ENCODE measurements at places on chromosomes 1 and 21.

DNA sequence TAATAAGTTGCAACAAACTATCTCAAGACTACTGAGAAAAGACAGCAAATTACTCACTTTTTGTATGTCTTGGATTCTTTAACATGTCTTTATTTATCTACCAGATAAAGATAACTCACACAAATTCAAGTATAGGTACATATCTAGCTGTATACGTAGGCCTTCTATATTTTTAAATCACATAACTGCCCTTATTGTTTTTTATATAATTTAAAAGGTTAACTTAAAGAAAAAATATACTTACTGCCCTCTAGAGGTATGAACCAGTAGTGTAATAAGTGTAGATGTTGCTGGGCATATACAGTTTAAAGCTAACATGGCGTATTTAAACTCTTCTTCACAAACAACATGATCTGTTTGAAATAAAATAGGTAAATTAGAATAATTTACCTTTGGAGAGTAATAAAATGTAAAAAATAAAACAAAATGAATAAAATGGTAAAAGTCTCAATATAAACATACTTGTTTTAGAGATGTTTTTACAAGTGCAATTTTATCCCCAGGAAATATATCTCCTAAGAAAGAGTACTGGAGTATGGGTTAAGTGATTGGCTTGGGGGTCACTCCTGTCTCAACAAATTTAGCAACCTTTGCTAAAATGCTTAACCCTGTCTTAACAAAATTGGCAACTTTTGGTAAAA is 235.2 kb downstream of the KCNT2 start:
- DNase-seq: no peak

- no peak for DNase-seq
Observed at GRCh38 chr1:10628685-10629084, 153.9 kb downstream of the PEX14 start.

DNA sequence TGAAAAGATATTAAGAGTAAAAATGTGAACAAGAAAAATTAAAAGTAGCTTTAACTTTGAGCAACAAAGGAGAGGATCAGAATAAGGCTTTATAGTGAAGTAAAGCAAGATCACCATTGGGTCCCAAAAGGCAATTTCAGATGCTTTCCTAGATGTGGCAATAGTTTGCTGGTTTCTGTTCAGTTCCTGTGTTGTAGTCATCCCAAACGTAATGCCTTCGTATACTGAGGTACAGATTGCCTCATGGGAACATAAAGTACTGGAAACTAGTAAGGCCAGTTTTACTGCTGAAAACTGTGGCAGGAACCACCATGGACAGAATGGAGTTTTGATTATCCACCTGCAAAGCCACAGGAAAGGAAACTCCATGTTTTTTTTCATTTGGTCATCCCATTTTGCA is 283.5 kb upstream of the SGIP1 start:
- DNase-seq: no peak

DNA sequence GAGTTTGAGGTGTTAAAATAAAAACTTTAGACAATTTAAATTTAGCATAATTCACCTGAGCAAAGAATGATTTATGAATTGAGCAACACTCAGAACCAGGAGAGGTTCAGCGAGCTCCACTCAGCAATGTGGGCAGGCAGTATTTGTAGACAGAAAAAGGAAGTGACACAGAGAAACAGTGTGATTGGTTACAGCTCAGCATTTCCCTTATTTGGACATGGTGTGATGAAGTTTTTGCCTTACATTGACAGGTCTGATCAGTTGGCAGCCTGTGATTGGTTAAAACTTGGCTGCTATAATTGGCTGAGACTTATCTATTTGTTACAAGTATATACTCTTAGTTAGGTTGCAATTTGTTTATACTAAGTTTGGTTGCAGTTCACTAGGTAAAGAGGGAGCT is 621.2 kb upstream of the PRMT6 start:
- DNase-seq: no peak

DNA sequence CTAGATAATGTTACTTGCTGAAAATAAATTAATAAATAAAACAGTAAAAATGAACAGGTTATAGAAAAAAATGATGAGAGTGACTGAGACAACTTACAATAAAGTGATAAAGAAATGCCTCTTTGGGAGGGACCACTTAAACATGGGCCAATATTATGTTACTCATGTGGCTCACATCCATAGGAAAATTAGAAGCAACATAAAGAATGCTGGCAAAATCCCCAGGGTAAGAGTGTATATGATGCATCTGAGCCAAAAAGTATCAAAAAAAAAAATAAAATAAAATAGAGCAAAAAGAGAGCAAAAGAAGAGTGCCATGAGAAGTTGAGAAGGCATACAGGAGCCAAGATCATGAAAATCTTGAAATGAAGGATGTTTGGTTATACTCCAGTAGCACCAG is 818.0 kb downstream of the LTN1 start:
- DNase-seq: no peak

- DNase-seq: no peak
Observed at GRCh38 chr1:2803086-2803930, 1.8 kb upstream of the TTC34 start.

DNA sequence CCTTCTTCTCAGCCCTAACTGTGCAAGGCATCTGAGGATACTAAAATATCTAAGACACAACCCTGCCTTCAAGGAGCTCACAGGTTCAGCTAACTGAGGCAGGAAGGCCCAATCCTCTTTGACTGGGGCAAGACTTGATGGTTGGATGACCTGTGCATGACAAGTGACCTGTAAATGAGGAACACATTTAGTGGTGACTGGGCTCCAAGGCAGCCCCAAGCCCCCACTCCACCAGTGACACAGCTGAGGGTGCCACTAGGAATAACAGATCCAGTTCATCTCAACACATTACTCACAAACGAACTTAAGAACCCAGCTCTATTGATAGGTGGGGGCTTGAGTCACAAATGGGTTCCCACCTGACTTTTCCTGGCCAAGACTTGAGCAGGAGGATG is 244.7 kb upstream of the IRF2BP2 start:
- no peak for DNase-seq

DNA sequence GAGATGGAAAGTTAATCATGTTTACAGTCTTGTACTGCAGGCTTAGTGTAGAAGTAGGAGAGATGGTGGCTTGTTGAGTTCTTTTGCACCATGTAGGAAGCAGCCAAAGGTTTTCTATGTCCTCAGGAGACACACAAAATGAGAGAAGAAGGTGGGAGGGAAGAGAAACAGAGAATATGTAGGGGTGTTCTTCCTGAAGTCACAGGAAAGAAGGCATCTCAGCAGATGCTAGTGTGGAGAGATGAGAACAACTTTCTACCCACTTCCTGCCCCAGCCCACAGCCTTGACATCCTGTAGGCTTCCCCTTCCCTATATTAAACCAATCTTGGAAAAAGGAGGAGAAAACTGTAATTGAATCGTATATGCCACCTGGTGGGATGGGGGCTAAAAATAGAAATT is 217.0 kb downstream of the S1PR1 start:
- no peak for DNase-seq

DNA sequence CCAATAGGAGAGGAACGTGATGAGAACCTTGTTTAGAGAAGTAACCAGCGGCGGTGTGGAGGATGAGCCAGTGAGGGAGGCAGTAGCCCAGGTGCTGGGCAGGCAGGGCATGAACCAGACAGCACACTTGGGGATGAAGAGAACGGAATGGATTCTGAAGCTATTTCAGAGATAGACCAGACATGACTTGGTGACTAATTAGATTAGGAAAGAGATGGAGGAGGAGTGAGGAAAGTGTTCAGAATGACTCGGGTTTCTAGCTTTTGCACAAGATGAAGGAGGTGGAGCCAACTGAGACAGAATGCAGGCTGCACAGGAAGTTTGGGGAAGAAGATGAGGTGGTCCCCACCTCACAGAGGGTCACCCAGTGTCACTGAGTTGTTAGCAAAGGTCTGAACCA is 5.1 kb downstream of the PEF1 start:
- DNase-seq: no peak

GRCh38 chr1:6157528-6158174 is 22.5 kb downstream of the CHD5 start:
- DNase-seq: no peak

- no peak for DNase-seq
Observed at GRCh38 chr1:47474278-47475193, 36.7 kb downstream of the FOXD2 start.

DNA sequence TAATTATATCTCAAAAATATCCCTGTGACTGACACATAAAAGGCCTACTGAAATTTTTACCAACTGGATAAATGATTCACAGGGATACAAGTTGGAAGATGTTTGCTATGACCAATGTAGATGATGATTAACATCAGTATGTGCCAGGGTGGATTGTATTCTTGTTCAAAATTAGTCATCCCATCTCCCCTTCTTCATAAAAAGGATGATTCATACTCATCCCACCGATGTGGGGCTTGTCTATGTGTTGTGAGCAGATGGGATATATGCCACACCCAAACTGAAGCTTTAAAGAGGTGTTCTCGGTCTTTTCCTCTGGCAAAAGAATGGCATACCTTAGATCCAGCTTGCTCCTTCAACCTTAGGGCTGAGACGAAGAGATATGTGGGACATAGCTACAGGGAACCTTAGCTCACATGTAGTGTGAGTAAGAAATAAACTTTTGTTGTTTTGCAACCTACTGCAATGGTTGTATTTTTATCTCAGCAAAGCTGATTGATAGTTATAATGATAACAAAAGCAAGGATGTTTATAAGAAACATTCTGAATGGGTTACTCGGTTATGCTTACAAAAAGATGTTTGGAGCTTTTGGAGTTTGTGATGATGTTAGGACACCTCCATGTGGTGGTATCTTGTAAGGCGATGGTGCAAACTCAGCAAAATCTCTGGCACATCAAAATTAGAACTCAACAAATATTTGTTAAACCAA is 29.4 kb downstream of the SPATA17 start:
- no peak for DNase-seq

DNA sequence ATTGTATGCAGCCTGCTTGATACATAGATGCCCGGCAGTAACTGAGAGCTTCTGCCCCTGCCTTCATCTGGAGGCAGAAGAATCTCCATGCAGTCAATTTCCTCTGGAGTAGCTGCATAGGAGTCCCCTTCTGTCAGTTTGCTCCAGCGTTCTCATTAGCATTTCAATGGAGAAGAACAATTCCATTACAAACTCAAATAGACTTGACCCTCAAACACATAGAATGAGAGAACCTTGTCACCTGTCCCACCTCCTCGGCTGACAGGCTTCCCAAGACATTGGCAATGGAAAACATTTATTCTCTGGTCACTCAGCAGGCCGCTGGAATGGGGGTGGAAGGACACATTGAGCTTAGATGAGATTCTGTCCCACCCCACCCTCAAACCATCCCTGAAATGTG is 45.6 kb upstream of the TMEM51 start:
- DNase-seq: no peak

- no peak for DNase-seq
Observed at GRCh38 chr1:33331444-33332356, 10.8 kb upstream of the A3GALT2 start.

DNA sequence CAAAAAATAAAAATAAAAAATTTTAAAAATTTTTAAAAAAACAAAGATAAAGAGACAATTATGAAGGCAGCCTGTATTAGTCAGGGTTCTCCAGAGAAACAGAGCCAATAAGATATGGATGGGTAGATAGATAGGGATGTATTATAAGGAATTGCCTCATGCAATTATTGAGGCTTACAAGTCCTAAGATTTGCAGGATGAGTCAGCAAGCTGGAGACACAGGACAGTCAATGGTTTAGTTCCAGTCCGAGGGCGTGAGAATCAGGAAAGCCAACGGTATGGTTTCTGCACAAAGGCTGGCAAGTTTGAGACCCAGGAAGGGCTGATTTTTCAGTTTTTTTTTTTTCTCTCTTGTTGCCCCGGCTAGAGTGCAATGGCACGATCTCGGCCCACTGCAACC is 24.1 kb upstream of the EIF4G3 start:
- no peak for DNase-seq

All from T-helper 22 cell (primary cell).